HAP-1 (cell line): ENCODE measurements at places on chromosomes 2 and 18.

DNA sequence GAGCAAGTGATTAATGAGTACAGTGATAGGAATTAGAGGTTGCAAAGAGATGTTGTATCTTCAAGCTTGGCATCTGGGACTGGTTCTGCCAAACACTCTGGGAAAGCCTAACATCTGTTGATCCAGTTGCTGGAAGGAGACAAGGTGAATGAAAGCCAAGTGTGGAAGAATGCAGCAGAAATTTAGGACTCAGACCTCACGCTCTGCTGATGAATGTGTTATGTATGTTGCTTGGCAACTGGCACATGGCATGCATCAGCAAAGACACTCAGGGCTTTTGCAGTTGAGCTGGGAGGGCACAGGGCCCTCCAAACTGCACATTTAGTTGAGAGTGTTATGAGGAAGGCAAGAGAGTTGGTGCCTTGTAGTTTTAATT lies 105.5 kb downstream of the COLEC12 start:
- no peak for DNase-seq

- no peak for DNase-seq
These were observed 1.1 kb upstream of the MAB21L4 start for GRCh38 chr2:240896871-240897692.

- DNase-seq = no peak
These were observed 53.7 kb upstream of the GRB14 start for GRCh38 chr2:164675027-164675426.

DNA sequence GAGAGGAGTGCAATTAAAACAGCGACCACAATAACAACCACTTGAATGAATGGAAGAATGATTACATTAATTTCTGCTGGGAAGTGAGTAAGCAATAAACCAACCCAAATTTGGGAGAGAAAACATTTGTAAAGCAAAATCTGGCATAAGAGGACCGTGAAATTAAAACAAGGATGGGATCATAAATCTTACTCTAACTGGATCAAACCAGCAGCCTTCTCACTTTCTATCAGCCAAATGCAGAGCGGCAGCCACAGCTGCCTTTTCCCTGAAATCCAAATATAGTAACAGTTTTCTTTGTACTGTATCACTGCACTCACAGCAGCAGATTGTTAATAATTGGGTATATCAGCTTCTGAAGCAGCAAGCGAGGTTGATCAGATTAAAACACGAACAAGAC lies 245.2 kb upstream of the REG3G start:
- DNase-seq = no peak

- no peak for DNase-seq
These were observed 69.5 kb downstream of the KYNU start for GRCh38 chr2:142946941-142947340.

GRCh38 chr2:3040496-3041140 lies 337.0 kb downstream of the EIPR1 start:
- DNase-seq = no peak

DNA sequence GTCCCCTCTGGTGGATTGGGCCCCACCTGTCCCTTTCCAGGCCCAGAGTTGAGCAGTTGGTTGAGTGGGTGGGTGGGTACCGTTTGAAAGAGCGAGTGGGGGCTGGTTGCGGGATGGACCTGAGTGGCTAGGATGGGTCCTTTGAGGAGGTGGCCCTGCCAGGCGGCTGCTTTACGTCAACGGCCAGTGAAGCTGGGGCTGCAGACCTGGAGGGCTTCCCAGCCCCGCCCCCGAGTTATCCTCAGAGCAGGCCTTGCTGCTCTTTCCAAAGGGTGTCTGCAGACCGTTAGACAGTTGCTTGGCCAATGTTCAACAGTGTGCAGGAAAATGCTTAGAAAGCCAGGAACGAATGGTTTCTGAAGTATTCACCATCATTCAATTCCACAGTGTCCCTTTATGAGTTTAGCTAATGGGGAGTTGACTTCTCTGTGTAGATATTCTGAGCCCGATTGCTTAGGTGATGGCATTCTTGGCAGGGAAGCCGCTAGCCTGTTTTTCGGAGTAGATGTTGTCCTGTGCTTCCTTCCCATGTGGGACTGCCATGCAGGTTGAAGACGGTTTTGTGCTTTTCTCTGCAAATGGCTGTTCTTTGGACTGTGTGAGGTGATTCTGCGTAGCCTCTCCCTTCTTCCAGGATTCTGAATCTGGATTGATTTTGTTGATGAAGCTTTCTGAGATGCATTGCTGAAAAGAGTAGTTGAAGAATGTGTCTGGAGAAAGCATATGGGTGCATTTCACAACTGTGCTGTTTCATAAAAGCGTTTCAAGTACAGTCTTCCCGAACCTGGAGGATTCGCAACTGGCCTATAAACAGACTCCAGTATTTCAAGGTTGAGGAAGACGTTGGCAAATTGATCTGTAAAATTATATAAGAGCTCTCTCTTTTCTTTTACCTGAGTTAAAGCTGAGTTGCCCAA lies 45.8 kb downstream of the LDLRAD4 start:
- DNase-seq = no peak
